WTC11 (cell line): ENCODE measurements at places on chromosomes 7 and 10.

DNA sequence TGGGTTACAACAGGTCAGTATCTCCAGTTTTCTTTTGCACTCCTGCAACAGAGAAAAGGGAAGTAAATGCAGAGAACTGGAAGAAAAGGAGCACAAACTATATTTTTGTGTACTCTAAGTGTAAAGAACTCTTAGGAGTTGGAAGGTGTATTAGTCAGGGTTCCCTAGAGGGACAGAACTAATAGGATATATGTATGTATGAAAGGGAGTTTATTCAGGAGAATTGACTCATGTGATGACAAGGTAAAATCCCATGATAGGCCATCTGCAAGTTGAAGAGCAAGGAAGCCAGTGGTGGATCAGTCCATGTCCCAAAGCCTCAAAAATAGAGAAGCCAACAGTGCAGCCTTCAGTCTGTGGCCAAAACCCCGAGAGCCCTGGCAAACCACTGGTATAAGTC, 22.6 kb upstream of the RAB18 start:
- no peak for DNase-seq

DNA sequence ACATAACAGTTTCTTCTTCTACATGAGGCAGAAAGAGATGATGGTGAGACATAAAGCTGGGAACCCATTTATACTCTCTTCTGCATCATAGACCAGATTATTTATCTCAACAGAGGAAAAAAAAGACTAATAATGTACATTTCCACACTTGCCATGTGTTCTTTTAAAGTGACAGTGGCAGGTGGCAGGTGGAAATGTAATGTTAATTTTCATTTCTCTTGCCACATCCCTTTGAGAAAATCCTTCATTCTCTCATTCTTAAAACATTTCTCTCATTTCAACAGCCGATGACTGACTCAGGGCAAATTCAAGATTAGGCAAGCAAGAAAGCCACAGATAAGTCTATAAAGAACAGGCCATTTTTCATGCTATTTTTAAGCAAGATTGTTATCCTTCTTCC, 635.6 kb upstream of the SORCS1 start:
- DNase-seq, result no peak

GRCh38 chr7:37417107-37417474, 31.6 kb downstream of the ELMO1 start:
- DNase-seq, result no peak

DNA sequence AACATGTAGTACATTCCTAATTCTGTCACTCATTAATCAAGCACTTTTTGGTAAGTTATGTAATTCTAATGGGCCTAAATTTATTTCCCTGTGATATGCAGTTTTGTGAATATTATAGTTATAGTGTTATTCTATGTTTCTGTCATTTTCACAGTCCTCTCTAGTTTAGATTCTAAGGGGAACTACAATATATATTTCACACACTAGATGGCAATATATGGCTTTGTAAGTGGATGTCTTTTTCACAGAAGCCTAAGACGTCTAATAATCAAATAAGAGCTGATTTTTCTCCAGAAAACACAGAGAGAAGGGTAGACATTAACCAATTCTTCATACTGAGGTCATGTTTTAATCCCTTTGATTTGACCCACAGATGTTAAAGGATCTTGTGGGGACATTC, 18.0 kb downstream of the RNLS start:
- no peak for DNase-seq

GRCh38 chr7:64183126-64183742, 23.8 kb upstream of the ZNF735 start:
- no peak for DNase-seq

DNA sequence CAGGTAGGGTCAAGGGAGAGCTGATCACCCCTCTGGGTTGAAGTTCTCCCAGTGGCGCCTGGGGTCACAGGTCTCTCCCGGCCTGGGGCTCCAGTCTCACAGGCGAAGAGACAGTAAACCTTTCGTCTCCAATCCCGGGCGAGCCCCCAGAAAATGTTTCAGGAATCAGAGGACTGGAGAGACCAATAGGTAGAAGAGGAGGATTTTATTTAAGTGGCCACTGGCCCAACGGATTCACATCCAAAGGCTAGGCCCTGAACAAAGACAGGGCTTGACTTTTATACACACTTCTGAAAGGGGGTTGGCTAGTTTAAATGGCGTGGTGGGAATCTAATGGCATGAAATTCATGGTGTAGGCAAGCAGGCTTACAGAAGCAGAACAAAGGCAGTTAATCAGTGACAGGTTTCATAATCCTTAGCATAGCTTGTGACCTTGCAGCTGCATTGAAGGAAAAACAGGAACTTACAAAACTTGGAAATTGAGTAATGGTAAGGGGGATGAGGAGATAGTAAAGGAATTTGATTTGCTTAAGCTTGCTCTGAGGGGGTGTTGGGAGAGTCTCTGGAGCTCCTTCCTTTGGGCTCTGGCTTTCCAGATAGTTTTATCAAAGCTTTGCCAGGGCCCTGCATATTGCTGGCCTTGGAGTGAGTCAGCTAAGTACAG, 105.5 kb downstream of the TRIM24 start:
- peak; percentile 18 for DNase-seq

- DNase-seq, result no peak
Observed at GRCh38 chr10:83410570-83410969, 728.7 kb upstream of the GHITM start.

DNA sequence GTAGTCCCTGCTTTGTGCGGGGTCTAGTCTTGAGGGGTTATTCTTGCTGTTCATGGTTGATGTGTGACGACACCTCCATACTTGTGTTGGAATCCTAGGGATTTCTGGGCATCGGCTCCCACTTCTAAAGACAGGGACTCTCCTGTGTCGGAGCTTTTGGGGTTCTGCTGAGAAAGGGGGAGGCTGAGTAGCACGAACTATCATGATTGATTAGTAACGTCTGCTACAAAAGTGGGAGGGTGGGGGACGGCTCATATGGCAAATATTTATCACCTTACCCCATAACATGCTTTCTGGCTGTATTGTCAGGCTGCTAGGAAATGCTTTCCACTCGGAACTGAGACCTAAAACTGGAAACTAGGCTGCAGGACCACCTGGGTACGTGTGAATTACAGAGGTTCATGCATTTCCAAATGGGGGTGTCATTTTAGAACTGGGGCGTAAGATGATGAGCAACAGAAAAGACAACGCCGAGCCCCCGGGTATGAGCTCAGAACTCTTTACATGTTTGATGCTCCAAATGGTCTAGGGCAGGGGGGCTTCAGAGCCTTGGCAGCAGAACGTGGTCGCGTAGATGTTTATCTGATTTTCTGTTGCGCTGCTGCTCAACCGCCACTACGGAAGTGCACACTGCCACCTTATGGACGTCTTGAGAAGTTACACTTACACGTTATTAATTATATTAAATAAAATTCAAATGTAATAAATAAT, 15.1 kb upstream of the NME8 start:
- DNase-seq, result peak; percentile 43
